ENCODE measurements at places on chromosomes 16 and 17.

DNA sequence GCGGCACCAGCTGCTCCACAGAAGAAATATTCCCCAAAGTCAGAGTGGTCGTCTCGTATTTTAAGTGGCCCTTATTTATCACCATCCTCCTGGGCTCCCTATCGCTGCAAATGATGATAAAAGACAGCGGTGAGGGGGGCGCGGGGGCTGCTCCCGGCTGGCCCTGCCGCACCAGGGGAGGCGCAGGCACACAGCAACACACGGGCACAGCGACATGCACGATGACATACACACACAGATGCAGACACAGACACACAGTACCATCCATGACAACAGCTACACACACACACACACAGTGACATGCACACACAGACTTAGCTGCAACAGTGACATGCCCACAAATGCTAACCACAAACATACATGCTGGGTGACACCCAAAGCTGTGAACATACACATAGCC lies 52.5 kb downstream of the MRM1 start:
- DNase-seq = no peak

- DNase-seq = no peak
Observed at GRCh38 chr17:12127667-12128066, 107.0 kb downstream of the MAP2K4 start.

DNA sequence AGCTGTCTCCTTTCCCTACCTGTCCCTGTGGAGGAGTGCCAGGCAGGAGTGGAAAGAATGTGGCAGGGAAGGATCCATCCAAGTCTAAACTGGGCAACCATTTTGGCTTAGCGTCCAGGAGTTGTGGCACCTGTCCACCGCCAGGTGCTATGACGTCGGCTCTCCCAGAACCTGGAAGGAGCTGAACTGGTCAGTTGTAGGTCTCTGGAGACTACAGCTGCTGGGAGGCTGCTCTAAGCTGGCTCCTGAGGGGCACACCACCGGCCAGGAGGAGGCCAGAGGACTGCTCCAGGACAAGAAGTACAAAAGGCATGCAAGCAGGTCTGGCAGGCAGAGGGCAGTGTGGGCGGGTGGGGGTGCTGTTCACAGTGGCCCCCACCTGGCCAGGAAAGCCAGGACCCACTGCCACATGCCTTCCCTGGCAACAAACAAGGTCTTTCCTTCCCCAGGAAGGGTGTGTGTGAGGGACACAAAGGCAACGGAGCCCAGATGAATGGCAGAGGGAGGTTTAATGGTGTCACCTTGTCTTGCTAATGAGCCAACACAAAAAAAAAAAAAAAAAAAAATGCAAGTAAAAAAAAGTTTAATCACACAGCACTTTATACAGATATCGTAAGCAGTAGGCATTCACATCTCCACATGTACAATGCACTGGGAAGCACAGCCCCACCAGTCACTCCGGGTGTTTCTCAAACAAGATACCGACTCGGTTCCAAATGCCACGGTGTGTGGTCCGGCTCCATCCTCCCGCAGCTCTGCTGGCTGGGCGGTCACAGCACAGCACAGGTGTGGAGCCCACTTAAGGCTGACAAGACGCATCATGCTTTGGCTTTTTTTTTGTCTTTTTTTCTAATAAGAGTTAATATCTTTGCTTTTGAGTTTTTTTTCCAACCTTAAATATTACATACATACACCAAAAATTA lies 4.8 kb downstream of the SPHK1 start:
- DNase-seq = peak; percentile 44

- DNase-seq = no peak
Observed at GRCh38 chr17:80646328-80646727, 101.7 kb downstream of the RPTOR start.

DNA sequence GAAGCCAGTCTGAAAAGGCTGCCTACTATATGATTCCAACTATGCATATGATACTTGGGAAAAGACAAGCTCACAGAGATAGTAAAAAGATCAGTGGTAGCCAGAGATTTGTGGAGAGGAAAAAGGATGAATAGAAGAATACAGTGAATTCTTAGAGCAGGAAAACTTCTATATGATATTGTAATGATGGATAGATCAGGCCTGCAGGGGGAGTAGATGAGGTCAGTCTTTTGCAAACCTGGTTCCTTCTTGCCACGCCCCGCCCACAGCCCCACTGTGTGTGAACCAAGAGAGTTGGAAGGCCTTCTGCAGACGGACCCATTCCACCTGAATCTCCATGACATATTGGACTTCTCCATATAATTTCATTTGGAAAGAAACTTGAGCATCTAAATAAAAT lies 761 bp upstream of the CCL8 start:
- no peak for DNase-seq

- no peak for DNase-seq
Observed at GRCh38 chr17:4142107-4142900, 526 bp downstream of the ZZEF1 start.

GRCh38 chr16:86037999-86038925 lies 139.3 kb downstream of the IRF8 start:
- no peak for DNase-seq

DNA sequence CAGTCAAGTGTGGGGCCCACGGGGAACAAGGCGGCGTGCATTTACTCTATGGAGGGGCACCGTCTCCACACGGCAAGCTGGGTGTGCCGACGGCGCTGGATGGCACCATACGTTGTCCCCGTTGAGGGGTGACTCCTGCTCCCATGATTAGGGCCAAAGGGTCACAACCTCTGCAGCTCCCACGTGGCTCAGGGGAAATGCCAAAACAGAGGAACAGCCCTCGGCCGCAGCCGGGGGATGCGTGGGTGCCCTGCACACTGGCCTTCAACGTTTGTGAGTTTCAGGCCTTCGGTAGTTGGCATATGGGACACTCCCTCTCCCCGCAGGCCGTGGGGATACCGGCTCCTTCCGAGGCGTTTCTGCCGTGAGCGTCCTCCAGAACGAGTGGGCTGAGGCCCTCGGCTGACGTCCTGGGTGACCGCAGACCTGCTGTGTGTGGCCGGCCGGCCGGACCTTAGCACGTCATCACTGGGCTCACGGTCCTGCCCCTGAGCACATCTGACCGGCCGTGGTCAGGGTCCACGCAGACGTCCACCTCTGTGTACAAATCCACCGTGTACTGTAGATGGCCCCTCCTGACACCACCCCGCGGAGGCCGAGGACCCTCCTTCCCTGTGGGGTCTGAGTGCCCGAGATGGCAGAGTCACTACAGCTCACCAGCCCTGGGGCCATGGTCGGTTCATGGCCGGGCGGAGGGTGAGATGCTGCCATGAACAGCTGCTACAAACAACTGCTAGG lies 4.8 kb upstream of the METRNL start:
- no peak for DNase-seq

- no peak for DNase-seq
Observed at GRCh38 chr16:515175-515938, 12.2 kb upstream of the CAPN15 start.

Measured in mammary epithelial cell (primary cell).